ENCODE measurements at places on chromosomes 3 and 15.
A peak's percentile ranks its signal among the peaks of the same experiment; 100 is the strongest.

GRCh38 chr15:36186376-36186775 lies 393.1 kb upstream of the CDIN1 start:
- DNase-seq: no peak

GRCh38 chr3:51381333-51381705 lies 3.8 kb upstream of the MANF start:
- DNase-seq: no peak

DNA sequence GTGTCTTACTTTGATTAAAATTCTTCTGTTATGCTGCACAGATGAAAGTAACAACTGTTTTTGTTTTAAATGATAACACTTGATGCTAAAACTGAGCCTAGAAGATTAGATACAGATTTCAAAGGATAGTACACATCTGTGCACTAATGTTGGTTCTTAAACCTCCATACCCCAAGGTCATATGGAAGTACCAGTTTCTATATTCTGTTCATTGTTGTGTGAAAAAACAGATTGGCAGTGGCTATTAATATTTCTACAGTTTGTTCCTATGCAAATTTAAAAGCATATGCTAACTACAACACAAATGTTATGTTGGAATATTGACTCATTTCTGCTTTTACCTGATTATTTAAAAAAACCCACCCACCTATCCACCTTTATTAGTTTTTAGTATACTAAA lies 32.0 kb upstream of the GBE1 start:
- DNase-seq: no peak

GRCh38 chr3:63911873-63912767 lies at the start of gene SCAANT1:
TSS of gene SCAANT1 (minus strand) at chr3:63912383.
- DNase-seq: peak; percentile 82

DNA sequence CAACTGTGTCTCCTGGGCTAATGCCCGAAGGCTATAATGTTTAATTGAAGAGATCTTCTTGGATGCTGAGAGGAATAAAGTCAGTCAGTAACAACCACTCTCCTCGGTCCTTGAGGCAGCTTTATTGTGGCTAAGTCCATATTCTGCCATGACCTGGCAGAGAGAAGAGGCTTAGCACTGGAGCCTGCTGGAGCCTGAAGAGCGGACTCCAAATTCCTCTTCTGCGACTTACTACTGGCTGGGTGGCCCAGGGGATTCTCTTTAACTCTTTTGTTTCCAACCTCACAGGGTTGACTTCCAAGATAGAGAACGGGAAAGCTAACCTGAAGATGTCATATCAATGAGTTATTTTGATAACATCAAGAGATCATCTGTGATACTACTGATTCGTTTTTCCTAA lies 71.1 kb downstream of the MYO1E start:
- DNase-seq: no peak

DNA sequence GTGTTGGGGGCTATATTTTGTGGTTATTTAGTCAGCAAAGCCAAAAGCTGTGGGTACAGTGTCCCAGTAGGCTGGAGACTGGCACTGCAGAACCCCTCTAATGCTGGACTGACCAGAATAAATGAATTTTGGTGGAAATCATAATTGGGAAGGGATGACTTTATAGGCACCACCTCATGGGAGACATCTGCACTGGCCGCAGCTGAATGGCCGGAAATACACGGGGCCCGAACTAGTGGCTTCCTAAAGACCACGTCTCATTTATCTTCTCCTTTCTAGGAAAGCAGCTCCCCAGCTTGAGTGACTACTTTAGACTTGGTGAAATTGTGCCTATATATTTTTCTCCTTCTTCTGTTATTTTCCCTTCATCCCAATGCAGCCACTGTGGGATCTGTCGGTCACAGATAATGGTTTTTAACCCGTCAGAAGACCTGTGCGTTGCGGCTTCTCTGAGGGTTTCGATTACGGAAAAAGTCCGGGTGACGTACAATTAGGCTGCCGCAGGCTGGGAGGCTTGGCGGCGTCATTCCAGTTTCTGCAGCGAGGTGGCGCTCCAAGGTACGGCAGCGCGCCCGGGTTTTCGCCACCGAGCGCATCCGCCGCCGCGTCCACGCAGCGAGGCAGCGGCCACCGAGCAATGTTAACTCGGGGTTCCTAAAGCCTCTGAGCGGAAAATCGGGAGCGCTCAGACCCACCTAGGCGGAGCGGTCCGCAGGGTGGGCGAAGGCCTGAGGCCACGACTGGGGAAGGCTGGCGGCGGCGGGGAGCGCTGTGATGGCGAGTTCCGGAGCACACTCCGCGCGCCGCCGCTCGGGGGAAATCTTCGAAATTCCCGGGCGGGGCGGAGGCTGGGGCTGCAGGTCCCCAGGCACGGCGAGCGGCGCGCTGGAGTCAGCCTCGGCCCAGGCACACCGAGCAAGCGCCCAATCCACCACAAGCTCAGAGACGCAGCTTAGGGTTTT lies 26.3 kb downstream of the NR2F2 start:
- DNase-seq: no peak

GRCh38 chr3:63927422-63928280 lies 15.5 kb upstream of the SCAANT1 start:
- DNase-seq: no peak

- no peak for DNase-seq
Observed at GRCh38 chr3:41265823-41266273, 66.5 kb downstream of the CTNNB1 start.

DNA sequence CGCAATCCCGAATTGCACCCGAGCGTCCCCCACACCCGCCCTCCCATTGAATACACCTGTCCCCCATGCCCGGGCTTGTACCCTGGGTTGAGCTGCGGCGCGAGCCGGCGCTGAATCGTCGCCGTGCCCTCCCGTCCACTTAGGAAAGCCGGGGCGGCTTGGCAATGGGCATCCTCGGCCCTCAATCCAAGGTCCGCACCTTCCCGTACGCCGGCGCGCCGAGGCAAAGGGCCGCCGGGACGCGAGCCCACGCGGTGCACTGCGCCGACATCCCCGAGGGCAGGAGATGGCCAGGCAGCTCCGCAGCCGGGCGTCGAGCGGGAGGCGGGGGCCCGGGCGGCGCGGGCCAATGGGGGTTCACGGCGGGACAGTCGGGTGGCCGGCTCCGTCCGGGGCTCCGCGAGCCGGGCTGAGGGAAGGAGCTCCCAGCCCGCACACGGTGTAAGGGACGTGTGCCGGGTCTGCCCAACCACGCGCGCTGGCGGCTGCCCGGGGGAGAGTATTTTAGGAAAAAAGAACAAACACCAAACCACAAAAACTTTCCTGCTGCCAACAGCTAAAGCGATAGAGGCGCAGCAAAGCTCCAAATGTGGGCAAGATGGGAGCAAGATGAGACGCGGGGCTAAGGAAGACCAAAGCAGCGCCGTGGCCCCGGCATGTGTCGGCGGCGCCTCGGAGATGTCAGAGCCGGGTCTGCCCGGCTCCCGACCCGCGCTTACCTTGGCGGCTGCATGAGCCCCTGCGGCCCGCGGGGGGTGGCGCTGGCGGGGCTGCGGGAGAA lies 621 bp downstream of the RGMA start:
- DNase-seq: no peak

DNA sequence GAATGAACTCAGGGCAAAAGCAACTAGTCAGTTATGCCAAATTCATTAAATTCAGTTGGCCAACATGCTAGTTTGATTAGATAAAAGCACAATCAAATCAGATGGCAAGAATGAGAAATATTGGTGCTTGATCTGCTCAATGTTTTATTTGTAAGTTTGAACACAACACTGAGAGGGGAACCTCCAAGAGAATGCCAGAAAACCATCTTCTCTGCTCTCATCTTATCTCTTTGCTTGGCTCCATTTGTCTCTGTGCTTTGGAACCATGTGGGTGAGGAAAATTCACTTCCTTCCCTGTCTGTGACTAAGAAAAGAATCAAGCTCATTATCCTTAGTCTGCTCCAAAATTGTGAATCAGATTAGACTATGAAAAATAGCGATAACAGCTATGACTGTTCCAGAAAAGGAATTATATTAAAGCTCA lies 43.6 kb upstream of the DCBLD2 start:
- no peak for DNase-seq

GRCh38 chr3:138418601-138419206 lies 15.7 kb upstream of the ESYT3 start:
- no peak for DNase-seq

- DNase-seq: no peak
Observed at GRCh38 chr3:95177096-95177495, 1114.2 kb downstream of the NSUN3 start.

DNA sequence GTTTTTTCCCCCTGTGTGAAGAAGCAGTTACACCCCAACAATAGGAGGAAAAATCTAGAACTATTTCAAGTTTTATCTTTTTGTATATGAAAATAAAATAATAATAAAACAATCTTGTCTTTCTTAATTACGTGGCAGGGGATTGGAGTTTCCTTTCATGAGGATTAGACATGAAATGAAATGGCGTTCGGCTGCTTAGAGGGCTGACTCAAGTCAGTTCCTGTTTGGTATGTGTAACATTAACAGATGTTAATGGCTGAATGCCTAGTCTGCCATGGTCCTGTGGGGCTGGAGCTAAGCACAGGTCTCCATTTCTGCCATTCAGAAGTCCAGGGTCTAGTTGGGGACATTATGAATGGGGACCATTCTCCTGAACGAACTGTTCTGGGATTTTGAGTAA lies 3.1 kb upstream of the EXOG start:
- no peak for DNase-seq

GRCh38 chr3:90007778-90008499 lies 900.5 kb downstream of the EPHA3 start:
- no peak for DNase-seq

DNA sequence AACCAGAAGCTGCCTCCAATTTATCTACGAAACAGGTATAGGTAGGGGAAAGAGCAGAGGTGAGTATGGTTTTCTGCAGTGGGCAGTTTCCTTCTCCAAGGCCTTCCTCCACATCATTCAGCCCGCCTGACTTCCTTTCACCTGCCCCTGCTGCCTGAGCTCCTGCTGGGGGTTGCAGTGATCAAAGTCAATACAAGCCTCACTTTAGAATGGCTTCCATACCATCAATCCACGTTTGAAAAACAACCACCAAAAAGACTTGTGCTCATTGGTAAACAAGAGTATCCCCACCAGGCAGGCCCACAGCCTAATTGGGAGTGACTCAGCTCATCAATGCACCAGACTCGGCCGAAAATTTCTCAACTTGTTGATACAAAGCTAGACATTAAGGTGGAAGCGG lies 159.9 kb downstream of the MAGI1 start:
- DNase-seq: no peak

GRCh38 chr3:41299036-41299435 lies 99.7 kb downstream of the CTNNB1 start:
- DNase-seq: no peak

- DNase-seq: no peak
Observed at GRCh38 chr3:167091226-167091625, 288.9 kb downstream of the ZBBX start.

DNA sequence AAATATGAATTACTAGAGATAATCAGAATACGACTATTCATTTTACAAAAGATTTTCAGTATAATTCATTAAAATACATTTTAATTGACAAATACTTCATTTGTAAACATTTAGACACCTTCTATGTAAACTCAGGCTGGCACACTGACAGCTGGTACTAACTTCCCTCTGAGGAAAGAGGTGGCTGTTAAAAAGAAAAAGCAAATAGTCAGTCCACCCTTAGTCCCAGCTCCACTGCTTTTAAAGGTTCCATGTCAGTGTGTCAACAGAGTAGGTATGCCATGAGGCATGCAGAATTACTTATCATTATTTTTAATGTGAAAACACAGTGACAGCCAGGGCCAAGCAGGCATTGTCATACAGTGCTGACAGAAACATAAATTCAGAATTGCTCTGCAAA lies 16.1 kb downstream of the TM6SF1 start:
- DNase-seq: no peak

DNA sequence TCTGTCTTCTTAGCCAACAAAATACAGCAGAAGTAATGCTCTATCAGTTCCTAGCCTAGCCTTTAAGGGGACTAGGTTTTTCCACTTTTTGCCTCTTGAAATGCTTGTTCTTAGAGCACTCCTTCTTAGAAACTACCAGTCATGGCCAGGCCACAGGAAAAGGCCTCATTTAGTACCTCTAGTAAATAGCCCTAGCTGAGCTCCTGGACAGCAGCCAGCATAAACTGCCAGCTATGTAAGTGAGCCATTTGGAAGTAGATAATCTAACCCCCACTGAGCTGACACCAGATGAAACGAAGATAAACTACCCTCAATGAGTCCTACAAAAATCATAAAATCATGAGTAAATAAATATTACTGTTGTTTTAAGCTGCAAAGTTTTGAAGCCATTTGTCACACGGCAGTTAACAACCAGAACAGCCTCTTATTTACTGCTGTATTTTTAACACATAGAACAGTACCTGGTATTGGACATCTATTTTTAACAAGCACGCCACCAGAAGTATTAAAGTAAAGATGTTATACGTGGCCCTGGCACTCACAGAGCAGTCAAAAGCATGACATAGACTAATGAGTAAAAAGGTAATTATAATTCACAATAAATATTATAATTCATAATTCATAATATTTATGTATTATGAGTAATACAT lies 12.0 kb downstream of the TBC1D5 start:
- no peak for DNase-seq

GRCh38 chr3:188205992-188206416 lies 52.0 kb downstream of the LPP start:
- no peak for DNase-seq

- DNase-seq: no peak
Observed at GRCh38 chr3:37994639-37994972, 4.0 kb downstream of the VILL start.

DNA sequence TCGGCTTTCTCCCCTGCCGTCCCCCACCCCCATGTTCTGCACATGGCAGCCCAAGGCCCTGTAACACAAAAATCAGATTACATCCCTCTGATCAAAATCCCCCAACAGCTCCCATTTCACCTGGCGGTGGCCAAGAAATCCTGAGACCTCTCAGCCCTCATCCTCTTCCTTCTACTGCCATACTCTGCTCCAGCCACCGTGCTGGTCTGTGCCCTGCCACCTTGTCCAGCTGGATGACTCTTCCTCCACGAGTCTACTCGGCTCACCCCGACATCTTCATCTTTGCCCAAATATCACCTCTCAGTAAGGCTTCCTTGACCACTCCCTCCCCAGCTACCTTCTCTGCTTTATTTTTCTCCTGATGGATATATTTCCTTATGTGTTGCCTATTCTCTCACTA lies 3.1 kb downstream of the CCDC51 start:
- DNase-seq: no peak

DNA sequence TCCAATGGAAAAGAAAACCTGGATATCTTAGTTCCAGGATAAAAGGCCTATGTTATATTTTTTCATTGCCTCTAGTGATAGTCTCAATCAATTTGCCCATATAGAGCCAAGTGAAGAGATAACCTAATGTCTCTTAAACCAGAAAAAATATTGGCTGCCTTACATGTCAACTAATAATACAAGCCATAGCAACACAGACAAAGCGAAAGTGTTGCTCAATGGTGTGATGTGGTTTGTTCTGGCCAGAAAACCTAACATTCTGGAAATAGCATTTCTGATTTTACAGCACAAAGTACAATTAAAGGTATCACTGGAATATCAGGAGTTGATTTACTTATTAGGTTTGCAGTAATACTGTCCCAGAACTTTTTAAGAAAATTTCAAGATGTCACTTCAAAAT lies 101.5 kb downstream of the ATP8B4 start:
- no peak for DNase-seq

DNA sequence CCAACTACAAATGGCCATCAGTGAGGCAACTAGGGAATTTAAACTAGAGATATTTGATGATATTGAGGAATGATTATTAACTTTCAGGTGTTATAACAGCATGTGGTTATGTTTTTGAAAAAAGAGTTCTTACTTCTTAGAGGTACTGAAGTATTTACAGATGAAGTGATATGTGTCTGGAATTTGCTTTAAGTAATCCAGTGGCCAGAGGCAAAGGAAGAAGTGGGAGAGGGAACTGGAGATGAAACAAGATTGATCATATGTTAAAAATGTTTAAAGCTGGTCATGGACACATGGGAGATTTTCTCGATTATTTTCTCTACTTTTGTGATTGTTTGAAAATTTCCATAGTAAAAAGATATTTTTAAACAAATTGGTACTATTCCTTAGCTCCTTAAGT lies 53.3 kb upstream of the SLCO2A1 start:
- DNase-seq: no peak

Data from caudate nucleus (tissue), 63 donors.